GM23338 (cell line): ENCODE measurements at places on chromosomes 16 and 17.

DNA sequence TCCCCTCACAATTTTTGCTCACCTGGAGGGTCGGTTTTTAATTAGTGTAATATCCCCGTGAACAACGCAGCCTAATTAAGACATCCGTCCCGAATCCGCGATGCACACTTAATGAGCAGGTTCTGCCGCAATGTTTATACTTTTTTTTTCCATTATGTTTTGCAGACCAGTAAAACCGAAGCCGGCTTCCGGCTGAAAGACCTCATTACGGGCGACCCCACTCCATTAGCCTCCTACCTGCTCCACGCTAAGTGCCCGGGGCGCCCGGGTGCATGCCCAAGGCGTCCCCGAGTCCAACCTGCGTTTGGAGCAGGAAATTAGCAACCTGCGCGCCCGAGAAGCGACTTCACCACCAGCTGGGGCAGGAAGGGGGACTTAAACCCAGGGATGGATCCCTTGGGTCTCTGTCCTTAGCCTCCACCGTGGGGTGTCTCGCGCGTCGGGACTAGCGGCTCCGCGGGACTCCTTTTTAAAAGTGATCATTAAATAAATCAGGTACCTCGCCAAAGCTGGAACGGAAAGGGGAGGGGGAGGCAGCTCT, 1.7 kb downstream of the RBFOX3 start:
- DNase-seq = peak; percentile 52

- no peak for DNase-seq
Measured at GRCh38 chr17:4152471-4152870, 9.5 kb downstream of the CYB5D2 start.

DNA sequence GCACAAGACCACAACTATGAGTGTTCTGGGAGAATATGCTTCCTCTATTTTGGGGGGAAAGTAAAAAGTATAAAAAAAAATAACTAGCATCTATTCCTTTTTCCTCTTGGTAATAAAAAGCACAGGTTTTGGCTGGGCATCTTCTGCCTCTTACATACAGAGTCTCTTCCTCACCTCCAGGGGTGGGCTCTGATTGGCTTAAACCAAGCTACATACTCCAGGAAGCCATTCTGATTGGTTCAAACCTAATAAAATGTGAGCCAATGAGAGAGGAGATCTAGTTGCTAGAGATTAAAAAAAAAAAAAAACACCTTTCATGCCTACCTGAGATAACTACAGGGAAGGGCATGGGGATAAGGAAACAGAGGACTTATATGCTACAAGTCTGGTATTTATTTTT, 365.9 kb upstream of the ERCC4 start:
- DNase-seq = no peak

DNA sequence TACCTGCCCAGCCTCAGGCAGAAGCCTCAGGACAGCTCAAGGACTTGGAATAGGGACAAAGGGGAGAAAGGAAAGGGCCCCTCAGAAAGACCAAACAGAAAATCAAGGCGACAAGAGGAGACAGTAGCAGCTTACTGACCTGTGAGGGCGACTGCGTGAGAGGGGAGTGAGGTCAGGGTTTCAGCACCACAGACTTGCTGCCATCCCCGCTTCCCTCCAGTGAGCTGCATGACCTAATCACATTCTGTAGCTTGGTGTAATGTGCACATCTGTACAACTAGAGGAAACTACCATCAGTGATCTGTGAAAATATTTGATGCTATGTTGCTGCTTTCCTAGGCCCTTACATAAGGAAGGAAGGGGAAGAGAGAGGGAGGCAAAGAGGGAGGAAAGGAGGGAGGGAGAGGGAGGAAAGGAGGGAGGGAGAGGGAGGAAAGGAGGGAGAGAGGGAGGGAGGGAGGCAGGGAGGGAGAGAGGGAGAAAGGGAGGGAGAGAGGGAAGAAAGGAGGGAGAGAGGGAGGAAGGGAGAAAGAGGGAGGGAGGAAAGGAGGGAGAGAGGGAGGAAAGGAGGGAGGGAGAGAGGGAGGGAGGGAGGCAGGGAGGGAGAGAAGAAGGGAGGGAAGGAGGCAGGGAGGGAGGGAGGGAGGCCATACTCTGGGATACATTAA, 404.9 kb upstream of the CDH5 start:
- no peak for DNase-seq

DNA sequence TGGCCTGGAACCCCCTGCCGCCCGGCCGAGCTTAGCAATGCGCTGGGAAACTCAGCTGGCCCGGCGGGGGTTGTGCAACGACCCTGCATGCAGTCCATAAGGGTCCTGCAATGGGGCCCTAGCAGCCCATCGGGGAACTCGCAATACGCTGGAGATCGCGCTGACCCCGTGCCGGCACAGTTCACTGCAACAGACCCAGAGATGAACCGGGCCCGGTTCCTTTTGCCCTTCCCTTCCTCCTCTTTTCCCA, 375 bp downstream of the SLC25A11 start:
- DNase-seq = peak; percentile 55

GRCh38 chr17:81370294-81370693, 25.0 kb upstream of the BAHCC1 start:
- no peak for DNase-seq

- no peak for DNase-seq
Measured at GRCh38 chr16:80048250-80048649, 447.7 kb upstream of the MAF start.

DNA sequence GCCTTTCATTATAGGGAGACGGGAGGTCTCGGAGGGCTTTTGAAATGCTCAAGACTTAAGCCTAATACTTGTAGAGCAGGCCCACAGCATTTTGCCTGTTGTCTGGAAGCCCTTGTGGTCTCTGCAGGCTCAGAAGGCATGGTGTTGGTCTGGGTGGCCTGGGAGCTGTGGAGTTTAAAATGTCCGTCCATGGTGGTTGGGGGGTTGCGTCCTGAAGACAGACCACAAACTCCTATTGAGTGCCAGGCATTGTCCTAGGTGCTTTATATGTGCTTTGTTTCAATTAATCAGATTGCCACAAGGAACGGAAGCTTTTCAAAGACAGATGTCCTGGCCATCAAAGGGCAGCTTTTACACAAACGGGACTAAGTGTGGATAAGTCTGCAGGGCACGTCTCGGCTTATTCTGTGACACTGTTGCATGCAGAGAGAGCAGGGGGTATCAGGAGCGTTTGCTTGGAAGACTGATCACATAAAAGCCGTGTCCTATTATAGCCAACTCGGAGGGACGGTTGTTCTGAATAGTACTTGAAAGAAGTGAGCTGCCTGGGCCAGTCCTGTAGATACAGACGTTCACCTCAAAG, 7.8 kb downstream of the NTN1 start:
- no peak for DNase-seq

- DNase-seq = no peak
Measured at GRCh38 chr17:47840001-47840741, 902 bp downstream of the SCRN2 start.

GRCh38 chr17:19579867-19580565, 46.4 kb downstream of the SLC47A1 start:
- DNase-seq = peak; percentile 66
